CD4-positive, alpha-beta T cell treated with Interleukin-21 for 1 hour (primary cell): ENCODE measurements at places on chromosomes 12 and 14.

GRCh38 chr12:113238309-113238708 lies 17.0 kb downstream of the TPCN1 start:
- no peak for DNase-seq

GRCh38 chr12:52009081-52009751 lies 2.5 kb downstream of the TAMALIN start:
- no peak for DNase-seq

- no peak for DNase-seq
Measured at GRCh38 chr12:25625146-25625545, 72.1 kb upstream of the LMNTD1 start.

GRCh38 chr12:89870413-89871184 lies 162.0 kb upstream of the ATP2B1 start:
- no peak for DNase-seq

DNA sequence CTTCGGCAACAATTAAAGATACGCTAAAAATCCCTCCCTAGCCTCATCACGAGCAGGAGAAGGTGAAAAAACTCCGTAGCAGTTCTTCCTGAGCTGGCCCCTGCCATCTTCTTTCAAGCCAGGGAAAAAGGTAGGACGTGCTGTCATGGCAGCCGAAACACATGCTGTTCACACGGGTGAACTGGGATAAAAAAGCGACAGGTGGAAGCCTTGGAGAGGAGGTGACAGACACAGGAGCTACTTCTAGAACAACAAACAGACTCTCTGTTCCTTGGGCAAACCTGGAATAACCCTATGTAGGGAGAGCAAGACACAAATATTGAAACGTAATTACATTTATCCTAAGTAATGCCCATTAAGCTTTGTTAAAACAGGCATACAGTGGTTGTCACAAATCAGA lies 81.3 kb downstream of the KCNK10 start:
- no peak for DNase-seq

DNA sequence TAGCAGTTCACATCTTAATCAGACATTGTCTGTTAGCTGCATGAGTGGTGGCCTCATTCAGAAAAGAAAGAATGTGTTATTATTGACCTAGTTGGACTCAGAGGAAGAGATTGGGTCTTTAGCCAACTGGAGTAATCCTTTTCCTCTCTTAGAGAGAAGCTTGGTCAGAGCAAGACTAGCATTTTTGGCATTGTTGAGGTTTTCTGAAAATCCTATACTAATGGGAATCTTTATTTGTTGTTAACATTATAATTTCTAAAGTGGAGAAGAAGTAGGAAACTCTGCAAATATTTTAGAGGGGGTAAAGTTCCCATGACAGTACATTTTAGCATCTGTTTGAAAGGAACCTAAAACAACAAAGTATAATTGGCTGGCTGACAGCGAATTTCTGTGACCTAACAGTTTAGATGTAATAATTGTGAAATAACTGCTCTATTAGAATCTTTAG lies 9.7 kb downstream of the TOX4 start:
- DNase-seq = no peak

GRCh38 chr14:42541535-42542001 lies 934.9 kb downstream of the LRFN5 start:
- no peak for DNase-seq

GRCh38 chr12:59040656-59041055 lies 120.4 kb upstream of the LRIG3 start:
- no peak for DNase-seq

- no peak for DNase-seq
Measured at GRCh38 chr12:88516811-88517210, 63.5 kb downstream of the KITLG start.

DNA sequence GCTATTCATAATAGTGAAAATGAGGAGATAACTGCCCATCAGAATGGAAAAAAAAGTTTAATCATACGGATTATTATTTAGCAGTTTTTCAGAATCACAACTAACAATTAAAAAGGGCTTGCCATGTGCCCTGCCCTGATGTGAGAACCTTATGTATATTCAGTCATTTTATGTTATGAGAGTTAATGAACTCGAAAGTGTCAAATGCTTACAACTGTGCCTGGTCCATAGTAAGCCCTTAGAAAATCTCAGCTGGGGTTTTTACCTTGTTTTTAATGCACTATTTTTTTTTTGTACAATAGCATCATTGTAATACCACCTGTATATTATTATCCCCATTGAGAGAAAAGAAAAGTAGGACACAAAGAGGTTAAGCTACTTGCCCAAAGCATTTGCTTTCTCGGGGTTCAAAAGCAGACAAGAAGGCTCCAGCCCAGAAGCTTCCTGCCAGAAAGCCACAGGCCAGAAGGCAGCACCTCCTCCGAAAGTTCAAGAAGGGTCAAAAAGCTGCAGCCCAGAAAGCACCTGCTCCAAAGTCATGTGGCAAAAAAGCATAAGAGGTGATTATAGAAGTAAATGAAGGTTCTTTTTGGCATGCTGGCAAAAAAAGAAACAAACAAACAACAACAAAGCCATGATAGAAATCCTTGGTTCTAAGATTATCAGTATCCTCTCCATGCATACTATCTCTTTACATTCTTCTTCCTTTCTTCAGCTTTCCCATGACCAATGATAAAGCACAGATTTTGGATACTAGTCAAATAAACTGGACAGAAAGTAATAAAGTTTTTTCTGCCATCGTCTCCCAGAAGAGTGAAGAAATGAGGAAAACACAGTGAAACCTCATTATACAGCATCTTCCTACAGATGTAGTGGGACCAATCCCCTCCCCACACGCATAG lies 59.1 kb upstream of the NAP1L1 start:
- peak; percentile 32 for DNase-seq

DNA sequence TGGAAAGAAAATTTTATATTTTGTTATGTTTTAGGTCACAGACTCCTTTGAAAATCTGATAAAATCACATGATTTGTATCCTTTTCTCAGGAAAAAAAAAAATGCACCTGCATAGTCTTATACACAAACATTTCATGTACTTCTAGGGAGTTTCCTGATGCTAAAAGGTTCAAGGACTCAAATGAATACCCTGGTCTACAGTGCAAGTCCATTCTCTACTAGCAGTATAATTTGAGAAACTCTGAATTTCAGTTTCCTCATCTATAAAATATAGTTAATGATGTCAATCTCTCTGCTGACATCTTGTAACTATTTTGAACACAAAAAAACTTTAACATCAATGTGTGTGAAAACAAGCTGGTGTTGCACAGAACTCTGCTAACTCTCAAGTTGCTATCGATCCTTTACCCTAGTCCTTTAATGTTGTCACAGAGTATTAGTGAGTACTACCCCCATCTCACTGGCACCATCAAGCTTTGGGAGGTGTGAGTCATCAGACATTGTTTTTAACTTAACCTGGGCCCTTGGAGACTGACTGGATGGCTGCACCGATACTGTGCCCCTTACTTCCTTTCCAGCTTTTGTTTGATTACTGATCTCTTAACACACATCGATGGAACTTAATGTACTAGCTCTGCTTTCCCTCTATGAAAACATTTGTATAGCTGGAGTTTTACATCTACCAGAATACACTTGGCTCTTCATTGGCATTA lies 251.9 kb upstream of the SOX5 start:
- DNase-seq = no peak
